Upper lobe of right lung (tissue), 1 donor: ENCODE measurements at places on chromosomes 3 and 15. TPM values are rescaled to one million over a fixed set of nuclear protein-coding genes. Genes with fewer than 3 reads are reported as not detected.
A peak's percentile ranks its signal among the peaks of the same experiment; 100 is the strongest.

WHAMM gene
- 13.1 TPM for total RNA-seq

C2CD4A gene
- total RNA-seq: 0.14 TPM

ROPN1 gene
- not detected for total RNA-seq

DNA sequence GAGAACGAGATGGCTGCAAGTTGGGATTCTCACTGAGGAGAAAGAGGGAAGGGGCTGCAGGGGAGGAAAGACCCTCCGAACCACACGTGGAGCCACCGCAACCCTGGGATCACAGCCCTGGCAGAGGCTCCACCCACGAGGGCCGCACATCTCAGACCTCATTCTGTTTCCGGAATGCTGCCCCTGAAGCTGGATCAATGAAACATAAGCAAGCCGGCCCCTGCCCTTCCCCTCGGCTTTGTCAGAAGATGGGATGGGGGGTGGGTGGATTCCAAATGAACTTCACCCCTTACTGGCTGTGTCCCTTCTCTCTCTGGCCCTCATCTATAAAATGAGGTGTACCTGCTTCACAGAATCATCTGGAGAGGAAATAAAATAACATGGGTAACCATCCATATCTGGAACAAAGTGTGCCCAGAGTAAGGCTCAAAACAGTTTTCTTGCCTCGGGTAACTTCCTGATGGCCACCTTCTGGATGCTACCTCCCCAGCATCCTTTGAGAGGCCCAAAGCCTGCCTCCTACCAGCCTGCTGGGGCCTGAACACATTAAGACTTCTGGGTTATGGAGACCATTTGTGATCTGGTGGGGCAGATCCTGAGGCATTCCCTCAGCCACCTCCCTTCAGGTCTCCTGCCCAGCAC, 4.6 kb upstream of the CCDC9B start:
- H3K36me3 ChIP-seq: no peaks in the 10 kb centered on the region
- no peak overlapping the region for H3K4me3 ChIP-seq
- H3K27me3 ChIP-seq: no peaks in the 10 kb centered on the region
- no peak for DNase-seq
- H3K4me1 ChIP-seq: peaks cover 32% of the 10 kb centered on the region
- no peak overlapping the region for H3K27ac ChIP-seq

DNA sequence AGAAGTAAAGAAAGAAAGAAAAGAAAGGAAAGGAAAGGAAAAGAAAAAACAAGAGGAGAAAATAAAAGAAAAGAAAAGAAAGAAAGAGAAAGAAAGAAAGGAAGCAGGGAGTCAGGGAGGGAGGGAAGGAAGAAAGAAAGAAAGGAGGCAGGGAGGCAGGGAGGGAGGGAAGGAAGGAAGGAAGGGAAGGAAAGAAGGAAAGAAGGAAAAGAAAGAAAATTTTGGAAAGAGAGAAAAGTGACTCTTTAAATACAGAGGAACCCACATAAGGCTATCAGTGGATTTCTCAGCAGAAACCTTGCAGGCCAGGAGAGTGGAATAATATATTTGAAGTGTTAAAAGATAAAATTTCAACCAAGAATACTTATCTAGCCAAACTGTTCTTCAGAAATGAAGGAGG, 44.2 kb upstream of the GNB4 start:
- H3K4me3 ChIP-seq: no peak overlapping the region
- no peaks in the 10 kb centered on the region for H3K4me1 ChIP-seq
- DNase-seq: no peak
- no peaks in the 10 kb centered on the region for H3K36me3 ChIP-seq

GRCh38 chr15:70095408-70096214, 2.1 kb downstream of the TLE3 start:
- DNase-seq: peak; percentile 77
- H3K4me3 ChIP-seq: peak overlapping the region; percentile 86
- H3K36me3 ChIP-seq: peaks cover 8% of the 10 kb centered on the region
- H3K27ac ChIP-seq: peak overlapping the region; percentile 98
